ENCODE measurements at places on chromosomes 12 and 14.

DNA sequence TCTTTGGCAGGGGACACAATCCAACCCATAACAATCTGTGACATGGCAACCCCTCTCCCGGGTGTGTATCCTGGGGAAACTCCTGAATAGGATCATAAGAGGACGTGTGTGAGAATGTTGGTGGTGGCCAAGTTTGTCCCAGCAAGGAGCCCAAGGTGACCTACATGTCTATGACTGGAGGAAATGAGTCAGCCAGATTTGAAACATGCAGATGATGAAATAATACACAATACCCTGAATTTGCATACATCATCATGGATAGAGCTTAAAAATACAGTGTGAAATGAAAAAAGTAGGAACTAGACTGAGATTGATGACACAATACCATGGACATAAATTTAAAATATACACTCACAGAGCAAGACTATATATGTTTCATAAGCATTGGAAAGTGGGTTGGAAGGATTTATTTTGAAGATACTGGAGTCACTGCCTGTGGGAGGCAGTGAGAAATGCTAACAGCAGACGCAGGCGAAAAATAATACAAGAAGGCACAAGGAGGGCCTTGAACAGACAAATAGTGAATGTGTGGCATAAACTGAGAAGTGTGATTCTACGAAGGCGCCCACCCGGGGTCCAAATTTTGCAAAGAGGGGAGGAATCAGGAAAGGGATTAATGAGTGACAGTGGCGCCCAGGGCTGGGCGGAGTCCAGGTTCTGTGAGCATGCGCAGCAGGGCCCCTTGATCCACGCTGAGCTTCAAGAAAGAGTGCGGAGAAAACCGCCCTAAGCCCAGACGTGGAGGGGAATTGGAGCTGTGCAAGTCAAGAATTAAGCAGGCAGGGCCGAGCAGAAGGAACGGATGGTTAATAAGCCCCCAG lies 7.0 kb upstream of the MAP1LC3B2 start:
- DNase-seq: no peak

- DNase-seq: no peak
These were observed 4.5 kb upstream of the KMT5A start for GRCh38 chr12:123379391-123379790.

DNA sequence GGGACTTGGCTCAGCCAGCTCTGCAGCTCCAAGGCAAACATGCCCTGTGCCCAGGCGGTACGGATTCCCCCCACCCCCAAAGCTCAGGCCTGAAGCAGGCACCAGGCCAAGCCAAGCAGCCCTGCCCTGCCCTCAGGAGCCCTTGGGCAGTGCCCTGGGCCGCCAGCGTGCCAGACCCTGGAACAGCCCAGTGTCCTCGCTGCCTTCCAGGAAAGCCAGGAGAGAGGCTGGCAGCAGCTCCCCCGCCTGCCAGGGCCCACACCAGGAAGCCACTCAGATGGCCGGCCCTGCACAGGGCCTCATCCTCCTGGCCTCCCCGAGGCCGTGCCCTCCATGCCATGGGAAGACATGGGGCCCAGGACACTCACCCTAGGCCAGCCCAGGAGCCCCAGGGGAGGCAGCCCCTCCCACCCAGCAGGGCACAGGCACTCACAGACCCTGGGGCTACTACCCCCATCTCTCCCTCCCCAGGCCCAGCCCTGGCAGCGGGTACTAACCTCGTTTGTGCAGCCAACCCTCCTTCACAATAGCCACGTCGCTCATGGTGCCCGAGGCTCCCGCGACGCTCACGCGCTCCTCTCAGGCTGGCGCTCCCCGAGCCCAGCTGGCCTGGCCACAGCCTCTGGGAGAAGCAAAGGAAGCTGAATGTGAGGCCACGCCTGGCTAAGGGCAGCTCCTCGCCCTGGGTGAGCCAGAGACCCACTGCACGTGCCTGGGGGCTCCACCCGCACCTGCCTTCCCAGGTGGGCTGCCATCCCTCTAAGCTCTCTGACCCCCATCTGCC lies 3.3 kb downstream of the AKT1 start:
- DNase-seq: no peak

DNA sequence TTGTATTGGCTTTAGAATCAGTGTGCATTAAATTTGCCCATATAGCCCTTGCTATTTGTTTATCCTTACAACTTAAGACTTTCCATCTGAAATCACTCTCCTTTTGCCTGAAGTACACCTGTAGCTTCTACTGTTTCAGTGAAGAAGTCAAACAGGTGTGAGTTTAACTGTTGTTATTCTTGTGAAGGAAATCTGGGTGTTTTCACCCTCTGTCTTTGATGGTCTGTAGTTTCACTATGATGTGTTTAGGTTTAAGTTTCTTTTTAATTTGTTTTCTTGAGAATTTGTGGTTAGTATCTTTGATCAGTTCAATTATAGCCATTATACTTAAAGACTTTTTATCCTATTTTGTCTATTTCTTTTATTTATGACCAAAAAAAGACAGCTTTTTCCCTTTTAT lies 68.9 kb upstream of the BBS10 start:
- no peak for DNase-seq

GRCh38 chr12:127083008-127083949 lies 1183.7 kb upstream of the TMEM132C start:
- peak; percentile 11 for DNase-seq

- no peak for DNase-seq
These were observed 177.5 kb downstream of the DACT1 start for GRCh38 chr14:58815161-58815701.

DNA sequence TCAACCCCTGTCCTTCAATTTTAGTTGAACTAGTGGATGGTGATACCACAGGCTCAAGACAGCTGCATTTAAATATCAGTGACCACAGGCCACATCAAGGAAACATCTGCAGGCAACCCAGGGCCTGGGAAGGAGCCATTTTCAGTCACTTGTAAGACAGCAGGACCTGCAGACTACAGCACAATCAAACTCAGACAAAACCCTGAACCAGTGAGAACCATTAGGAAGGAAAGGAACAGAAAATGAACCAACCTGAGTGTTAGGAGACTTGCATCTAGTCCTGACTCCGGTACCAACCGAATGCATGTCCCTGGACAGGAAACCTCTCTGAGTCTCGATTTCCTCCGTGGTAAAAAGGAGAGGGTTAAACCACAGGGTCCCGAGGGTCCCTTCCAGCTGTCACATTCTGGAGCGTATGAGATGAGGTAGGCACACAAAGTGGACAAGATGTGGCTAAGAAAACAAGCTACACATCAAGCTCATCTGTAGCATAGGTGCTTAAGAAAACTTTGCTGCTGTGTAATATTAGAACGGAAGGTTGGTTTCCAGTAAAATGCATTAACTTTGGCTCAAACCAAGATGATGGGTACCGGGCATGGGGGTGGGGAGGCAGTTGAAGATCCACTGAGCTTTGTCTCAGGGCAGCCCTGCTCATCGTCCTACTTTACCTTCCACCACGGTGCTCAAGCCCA lies 1.6 kb upstream of the CDKN1B start:
- no peak for DNase-seq

DNA sequence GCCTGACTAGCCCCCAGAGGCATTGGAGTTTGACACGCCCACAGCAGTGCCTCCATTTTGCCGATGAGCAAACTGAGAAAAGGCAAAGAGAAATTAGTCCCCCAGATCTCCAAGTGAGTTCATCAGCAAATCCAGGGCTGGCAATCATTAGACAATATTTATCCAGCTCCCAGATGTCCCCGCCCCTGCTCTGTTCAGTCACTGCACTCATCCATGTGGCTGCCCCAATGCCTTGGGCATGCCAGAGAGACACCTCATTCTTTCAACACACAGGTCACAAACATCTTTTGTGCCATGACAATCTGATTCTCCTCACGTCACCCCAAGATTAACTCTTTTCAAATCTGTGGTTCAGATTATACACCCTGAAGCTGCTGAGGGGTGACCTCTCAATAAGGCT lies 43.5 kb downstream of the DPF3 start:
- no peak for DNase-seq

DNA sequence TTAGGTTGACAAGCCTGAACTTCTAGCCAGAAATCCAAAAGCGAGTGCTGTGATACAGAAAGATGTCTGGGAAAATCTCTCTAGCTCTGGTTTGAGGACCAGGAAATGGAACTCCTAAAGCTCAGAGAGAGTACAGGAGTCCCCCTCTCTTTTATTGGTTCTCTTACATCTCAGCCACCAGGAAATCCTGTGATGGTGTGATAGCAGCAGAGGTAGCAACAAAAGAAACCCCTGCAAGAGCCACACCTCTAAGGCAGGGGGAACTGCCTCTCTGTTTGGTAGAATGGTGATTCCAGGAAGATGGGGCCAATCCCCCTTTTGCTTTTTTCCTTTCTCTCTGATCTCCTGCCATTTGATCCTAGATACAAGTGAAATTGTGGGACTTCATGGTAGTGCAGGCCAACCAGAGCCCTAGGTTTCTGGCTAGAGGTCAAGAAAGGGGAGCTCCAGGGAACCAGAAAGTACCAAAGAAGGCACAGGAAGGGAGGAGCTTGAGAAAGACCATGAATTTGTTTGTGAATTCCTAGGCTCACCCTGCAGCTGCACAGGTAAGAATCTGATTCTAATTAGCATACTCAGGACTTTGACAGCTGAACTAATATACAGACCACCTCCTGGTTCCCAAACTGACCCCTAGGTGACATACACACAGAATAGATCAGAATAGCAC lies 88.5 kb downstream of the PAPLN start:
- DNase-seq: no peak

- no peak for DNase-seq
These were observed 105.9 kb upstream of the BCAT1 start for GRCh38 chr12:25054783-25055144.

GRCh38 chr12:54935235-54935951 lies 49.2 kb downstream of the TESPA1 start:
- no peak for DNase-seq

DNA sequence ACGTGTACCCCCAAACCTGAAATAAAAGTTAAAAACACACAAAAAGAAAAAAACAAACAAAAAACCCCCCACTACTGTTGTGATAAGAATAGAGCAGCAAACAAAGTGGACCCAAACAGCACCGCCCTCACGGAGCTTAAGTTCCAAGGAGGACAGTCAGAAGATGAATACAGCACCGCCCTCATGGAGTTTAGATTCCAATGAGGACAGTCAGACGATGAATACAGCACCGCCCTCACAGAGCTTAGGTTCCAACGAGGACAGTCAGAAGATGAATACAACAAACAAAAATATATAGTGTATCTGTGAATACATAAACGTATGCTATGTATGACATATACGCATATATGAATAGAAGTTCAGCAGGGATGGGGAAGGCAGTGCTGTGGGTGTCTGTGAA lies 353.8 kb downstream of the GLT1D1 start:
- no peak for DNase-seq

- no peak for DNase-seq
These were observed 583 bp upstream of the SDR39U1 start for GRCh38 chr14:24443053-24443665.

DNA sequence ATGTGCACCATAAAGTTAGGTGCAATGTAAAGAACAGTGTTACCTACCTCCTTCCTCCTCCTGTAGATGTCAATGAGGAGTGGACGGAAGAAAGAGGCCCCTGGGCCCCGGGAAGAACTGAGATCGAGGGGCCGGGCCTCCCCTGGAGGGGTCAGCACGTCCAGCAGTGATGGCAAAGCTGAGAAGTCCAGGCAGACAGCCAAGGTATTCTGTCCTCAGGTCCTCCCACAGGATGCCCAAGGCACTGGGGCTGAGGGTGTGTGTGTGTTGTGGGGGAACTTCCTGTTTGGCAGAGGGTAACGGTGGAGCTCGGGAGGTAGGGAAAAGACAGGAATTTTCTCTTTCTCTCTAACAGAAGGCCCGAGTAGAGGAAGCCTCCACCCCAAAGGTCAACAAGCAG lies 6.4 kb downstream of the ATN1 start:
- no peak for DNase-seq

GRCh38 chr14:94936401-94936892 lies 166.5 kb upstream of the GSC start:
- peak; percentile 99 for DNase-seq

GRCh38 chr12:6335451-6336078 lies 6.3 kb downstream of the TNFRSF1A start:
- DNase-seq: no peak

GRCh38 chr14:86938320-86938719 lies 1054.7 kb downstream of the GALC start:
- DNase-seq: no peak

DNA sequence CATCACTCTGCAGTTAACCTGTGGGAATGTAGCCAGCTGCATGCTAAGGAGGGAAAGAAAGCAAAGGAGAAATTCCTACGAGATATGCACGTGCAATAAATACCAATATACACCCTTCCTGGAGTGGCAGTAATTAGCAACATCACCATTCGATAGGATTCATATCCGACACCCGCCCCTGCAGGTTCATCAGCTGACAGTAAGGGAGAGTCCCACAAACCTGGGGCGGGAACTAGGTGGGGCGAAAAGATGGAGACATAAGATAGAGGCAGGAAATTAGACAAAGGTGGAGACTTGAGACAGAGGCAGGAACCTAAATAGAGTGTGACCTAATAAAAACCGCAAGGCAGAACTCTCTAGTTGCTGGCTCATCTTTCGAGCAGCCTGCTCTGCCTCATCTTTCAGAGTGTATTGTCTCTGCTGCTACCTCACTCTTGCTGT lies 51.6 kb downstream of the PLEKHG3 start:
- no peak for DNase-seq

DNA sequence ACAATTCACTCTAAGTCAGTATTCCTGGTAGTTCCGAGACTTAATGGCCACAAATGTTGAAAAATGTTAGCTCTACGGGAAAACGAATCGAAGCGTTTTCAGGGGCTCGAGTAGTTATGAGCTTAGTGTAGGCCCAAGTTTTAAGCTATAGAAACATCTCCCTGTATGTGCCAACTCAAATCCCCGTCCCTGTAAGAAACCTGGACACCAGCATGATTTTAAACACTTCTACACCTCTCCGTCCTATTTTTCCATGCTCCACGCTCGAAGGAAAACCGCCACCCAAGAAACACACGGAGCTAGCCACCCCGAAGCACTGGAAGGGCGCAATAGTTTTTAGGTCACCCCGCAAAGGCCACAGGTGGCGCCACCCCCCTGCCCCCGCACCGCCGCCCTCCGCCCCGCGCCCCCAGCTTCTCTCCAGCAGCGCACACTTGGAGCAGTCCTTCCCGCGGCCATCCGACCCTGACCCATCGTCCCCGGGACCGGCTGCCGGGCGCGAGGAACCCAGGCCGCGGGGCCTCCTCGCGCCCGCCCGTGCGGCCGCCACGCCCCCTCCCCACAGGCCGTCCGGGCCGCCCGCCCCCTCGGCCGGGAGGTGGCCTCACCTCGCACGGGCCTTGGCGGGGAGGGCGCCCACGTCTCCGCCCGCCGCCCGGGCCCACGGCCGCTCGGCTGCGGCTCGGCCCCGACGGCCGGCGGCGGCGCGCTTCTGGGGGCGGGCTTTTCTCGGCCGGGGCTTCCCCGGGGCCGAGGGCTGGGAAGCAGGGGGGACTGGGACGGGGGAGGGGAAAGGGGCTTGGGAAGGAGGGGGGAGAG lies 522 bp downstream of the R3HDM2 start:
- no peak for DNase-seq

GRCh38 chr12:113664224-113664681 lies 192.6 kb upstream of the LHX5 start:
- DNase-seq: no peak

- no peak for DNase-seq
These were observed 27.1 kb upstream of the OXA1L start for GRCh38 chr14:22739423-22739822.
